ENCODE measurements at places on chromosomes 11 and 22.

GRCh38 chr11:106917973-106918372 is 100.3 kb downstream of the GUCY1A2 start:
- DNase-seq: no peak

DNA sequence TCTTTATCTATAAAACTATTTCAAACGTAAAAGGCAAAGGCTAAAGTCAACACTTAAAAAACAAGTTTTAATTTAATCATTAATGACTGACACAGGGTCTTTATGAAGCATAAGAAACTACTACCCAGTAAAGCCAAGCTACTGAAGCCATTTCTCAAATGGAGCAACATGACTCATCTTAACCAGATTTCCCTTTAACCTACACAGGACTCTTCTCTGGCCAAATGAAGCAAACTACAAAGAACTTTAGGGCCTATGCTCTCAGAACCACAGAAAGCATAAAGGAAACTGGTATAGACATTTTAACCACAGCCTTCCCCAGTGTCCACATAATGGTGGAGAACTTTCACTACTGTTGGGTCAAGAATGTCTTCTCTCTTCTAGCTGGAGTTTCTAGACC is 34.7 kb downstream of the ALG9 start:
- no peak for DNase-seq

- DNase-seq: no peak
These were observed 565.4 kb downstream of the ETS1 start for GRCh38 chr11:128022007-128022368.

- DNase-seq: no peak
These were observed 571 bp downstream of the C11orf24 start for GRCh38 chr11:68271023-68271780.

GRCh38 chr11:88345949-88346348 is 8.4 kb upstream of the CTSC start:
- DNase-seq: no peak

- no peak for DNase-seq
These were observed 123.3 kb downstream of the APIP start for GRCh38 chr11:34792814-34793258.

- no peak for DNase-seq
These were observed 713 bp downstream of the TOP3B start for GRCh38 chr22:21981874-21982273.

DNA sequence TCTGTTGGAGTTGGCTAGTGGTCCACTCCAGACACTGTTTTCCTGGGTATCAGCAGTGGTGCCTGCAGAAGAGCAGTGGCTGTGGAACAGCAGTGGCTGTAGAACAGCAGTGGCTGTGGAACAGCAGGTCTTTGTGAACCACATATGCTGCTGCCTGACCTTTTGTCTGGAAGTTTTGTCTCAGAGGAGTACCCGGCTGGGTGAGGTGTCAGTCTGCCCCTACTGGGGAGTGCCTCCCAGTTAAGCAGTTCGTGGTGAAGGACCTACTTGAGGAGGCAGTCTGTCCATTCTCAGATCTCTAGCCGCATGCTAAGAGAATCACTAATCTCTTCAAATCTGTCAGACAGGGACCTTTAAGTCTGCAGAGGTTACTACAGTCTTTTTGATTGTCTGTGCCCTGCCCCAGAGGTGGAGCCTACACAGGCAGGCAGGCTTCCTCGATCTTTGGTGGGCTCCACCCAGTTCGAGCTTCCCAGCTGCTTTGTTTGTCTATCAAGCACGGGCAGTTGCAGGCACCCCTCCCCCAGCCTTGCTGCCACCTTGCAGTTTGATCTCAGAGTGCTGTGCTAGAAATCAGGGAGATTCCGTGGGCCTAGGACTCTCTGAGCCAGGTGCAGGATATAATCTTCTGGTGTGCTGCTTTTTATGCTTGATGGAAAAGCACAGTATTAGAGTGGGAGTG is 89.1 kb upstream of the TRIM48 start:
- no peak for DNase-seq

GRCh38 chr11:68946416-68947090 is 34.2 kb downstream of the MRGPRD start:
- DNase-seq: no peak

DNA sequence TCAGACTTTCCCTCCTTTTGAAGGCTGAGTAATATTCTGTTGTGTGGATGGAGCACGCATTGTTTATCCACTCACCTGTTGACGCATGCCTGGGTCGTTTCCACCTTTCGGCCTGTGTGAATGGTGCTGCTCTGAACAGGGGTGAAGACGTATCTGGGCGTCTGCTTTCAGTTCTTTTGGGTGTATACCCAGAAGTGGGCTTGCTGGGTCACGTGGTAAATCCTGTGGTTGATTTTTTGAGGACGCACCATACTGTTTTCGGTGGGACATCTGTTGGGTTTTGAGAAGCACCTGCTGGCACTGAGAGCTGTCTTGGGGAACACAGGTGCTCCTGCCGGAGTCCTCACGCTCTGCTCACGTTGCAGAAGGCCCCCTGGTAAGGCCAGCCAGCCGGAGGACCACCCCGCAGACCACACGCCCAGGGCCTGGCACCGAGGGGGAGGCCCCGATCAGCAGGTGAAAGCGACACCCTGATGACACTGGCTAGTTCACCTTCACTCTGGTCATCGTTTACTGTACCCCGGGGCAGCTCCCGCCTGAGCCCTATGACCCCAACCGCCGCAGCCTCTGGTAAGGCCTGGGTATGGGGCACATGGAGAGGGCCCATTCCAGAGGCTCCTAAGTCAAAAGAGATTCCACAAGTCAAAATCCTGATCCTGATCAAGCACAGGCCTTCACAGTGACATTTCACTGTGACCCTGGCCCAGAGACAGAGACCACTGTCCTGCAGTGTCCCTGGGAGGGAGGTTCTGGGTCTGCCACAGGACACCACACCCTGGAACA is 54.5 kb upstream of the PRODH start:
- DNase-seq: no peak

GRCh38 chr11:36312611-36313472 is 16.8 kb downstream of the PRR5L start:
- no peak for DNase-seq

DNA sequence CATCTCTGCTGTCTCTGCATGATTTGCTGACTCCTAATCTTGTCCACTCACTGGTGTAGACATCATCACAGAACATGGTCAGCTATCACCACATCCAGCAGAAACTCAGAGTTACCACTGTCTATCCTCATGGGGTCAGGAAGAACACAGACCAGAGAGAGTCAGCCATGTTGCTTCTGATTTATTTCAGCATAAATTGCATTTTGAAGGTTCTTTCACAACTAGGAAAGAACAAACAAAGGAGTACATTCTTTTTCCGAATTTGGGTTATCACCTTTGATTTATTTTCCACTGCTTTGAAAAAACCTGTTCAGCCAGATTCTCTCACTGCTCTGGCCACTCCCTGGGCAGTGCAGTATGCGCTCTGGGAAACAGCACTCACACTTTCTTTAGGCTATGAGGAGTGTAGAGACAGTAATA is 172.0 kb upstream of the MTMR2 start:
- no peak for DNase-seq

DNA sequence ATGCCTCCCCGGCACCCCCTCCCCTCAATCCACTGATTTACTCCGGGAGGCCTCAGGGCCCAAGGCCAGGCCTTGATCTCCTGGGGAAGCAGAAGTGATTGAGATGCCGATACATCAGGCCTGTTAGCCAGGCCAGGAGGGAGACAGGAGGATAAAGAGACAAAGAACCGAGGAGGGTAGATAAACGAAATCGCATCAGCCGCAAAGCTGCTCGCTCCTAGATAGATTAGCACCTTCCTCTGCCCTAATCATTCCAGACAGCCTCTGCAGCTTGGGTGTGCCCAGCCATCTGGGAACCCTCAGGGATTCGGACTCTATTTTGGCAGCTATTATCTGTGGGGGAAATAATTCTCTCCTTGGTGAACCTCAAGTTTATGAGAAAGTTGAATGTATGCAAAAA is 121.2 kb downstream of the ABTB2 start:
- no peak for DNase-seq

- no peak for DNase-seq
These were observed 29.7 kb upstream of the TOLLIP start for GRCh38 chr11:1339066-1339675.

DNA sequence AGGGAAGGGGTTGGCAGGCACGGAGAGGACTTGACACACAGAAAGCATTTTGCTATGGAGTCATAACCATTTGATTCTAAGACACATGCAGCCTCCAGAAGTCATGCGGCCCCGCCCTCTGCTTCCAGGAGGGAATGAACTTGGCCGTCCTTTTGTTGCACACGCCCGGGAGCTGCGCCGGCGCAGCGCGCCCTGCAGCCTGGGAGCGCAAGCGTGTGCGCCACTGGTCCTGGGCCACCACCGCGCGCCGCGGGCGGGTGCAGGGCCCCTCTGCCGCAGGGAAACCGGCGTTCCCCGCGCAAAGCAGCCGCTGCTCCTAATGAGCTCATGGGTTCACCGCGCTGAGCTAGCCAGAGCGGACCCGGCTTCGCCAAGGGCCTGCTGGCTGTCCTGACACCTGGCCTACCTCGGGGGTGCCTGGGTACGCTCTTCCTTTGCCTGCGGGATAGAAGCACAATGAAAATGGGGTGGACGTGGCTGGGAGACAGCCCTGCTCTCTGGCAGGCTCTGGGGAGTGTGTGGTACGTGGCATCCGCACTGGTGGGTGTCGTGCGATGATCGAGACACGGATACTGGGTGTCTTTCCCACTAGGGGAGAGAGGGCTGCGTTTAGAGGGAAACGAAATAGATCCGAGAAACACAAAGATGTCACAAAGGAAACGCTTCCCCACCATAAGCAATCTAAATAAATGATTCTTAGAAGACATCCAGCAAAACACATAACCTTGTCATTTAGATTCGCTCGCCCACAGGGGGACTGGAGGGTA is 669 bp downstream of the MICAL3 start:
- DNase-seq: no peak

GRCh38 chr11:25901415-25901814 is 430.5 kb upstream of the ANO3 start:
- DNase-seq: no peak

GRCh38 chr11:102318469-102318868 is 1.2 kb downstream of the BIRC3 start:
- DNase-seq: no peak

GRCh38 chr11:33160136-33160535 is 1.1 kb downstream of the CSTF3 start:
- no peak for DNase-seq

GRCh38 chr22:28077166-28077565 is 158.1 kb upstream of the PITPNB start:
- no peak for DNase-seq

DNA sequence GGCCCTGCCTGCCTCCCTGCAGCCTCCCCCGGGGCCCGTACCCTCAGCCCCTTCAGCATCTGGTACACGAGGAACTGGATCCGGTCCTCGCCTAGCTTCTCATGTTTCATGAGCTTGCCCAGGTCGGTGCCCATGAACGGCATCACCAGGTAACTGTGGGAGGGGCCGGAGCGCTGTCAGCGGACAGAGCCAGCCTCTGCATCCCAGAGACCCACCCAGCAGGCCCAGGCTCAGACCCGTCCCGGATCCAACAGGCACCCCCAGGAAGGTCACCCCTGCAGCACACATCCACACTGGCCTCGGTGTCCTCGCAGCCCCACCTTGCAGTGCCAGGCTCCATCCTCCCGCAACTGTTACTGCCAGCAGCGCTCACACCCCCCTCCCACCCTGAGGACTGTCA is 4.4 kb downstream of the MAPK12 start:
- DNase-seq: no peak

DNA sequence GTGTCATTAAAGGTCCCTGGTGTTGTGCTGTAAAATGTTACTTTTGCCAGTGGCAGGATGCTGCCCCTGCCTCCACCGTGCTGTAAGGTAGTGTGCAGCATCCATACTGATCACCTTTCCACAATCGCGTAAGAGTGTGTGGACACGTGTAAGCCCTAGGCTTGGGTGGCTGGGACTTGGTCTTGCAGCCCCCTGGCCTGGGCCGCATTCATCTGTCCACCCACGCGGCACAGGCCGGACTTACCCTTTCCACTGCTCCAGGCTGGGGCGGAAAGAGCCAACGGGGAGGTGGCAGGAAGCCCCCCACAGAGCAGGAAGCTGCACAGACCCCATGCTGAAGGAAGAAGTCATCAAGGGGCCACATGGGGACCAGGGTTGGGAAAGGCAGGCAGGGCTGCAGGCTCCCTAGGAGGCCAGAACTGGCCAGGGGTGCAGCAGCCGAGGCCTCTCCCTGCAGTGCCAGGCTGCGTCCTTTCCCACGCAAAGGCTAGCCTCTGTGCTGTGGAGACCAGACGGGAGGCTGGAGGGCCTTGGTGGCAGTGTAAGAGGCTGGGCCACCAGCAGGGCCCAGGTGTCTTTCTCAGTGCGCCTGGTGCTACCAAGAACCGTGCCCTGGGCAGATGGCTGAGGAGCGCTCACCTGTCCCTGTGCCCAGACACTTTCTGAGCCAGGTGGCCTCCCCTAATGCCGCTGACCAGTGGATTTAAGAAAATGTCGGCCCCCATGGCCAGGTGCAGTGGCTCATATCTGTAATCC is 11.7 kb upstream of the TMEM191C start:
- DNase-seq: no peak

DNA sequence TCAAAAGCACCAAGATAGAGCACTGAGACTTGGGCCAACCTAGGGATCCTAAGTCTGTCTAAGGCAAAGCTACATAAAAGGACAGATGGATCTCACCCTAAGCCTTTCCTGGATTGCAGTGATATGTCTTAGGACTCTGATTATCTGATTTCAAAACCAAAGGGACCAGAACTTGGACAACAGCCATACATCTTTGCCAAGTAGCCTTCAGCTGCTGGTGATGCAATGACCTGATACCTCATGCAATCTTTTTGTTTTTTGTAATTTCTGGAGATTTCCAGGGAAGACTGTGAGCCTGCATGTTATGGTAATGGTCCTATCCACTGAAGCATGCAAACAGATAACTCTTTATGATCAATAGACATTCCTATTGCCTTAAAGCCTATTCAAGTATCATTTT is 230.4 kb upstream of the MTNR1B start:
- DNase-seq: no peak

DNA sequence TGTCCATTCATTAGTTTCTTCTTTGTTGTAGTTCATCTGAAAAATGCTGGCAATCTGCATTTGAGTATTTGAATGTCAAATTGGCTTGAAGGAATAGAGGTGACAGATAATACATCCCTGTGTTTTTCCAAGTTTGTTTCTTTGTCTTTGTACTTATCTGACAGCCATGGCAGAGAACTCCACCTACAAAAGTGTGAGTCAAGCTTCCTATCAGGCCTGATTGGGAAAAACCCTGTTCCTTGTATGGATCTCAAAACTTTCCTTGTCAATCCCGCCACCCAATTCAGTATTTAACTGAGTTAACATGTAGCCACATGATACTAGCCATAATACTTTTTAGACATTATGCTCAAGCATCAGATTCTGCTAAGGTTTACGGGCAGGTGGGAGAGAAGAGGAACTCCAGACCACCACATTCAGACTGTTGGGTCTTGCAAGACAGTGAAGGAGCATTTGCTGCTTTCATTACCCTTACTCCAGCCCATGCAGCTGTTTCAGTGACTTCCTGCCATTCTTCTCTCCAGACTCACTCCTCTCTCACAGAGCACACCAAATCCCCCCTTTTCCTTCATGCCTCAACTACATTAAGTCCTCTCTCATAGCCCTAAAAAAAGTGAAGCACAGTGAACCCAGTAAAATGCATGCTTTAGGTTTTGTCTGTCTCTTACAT is 65.9 kb downstream of the BLID start:
- no peak for DNase-seq
